Urinary bladder (tissue), 4 donors: ENCODE measurements at places on chromosomes 6 and 20. TPM values are rescaled to one million over a fixed set of nuclear protein-coding genes. Genes with fewer than 3 reads are reported as not detected.

GRCh38 chr6:154304191-154304590, 52.4 kb downstream of the IPCEF1 start:
- DNase-seq = no peak

GRCh38 chr6:8442150-8442549, 6.8 kb upstream of the SLC35B3 start:
- DNase-seq = no peak

GRCh38 chr20:22525069-22525820, 59.1 kb downstream of the FOXA2 start:
- DNase-seq = no peak

DNA sequence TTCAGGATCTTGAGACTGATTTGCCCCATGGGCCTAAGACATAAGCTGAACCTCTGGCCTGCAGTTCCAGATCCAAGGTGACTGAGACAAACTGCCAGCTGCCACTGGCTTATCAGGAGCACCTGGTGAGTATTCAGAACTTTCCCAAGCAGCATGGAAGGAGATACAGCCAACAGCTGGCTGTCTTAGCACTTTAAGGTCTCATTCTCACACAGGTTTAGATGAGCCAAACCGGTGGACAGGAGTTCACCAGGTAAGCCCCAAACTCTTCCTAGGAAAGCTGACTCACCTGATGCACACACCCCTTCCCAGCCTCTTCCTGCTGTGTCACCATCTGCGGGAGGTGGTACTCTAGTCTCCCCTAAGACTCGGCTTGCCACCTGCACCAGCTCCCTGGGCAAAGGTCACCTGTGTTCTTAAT, at the start of gene BANF2:
TSS of gene BANF2 (plus strand) at position 36 of the 421 bp plus-strand sequence. CDS start 25,060 bp downstream, outside the sequence.
- DNase-seq = no peak

- no peak for DNase-seq
Observed at GRCh38 chr6:40253420-40253819, 319.2 kb upstream of the MOCS1 start.

DNA sequence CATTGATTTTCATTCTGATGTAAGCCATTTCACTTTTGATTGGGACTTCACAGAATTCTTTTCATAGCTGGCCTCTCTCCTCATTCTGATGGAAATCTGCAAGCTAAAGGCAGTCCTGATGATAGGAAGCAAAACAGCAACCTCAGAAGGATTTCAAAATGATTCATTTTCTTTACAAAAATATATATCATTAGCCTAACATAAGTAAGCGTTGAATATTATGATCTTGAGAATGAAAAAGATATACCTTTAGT, 143.1 kb upstream of the GJE1 start:
- DNase-seq = no peak

DNA sequence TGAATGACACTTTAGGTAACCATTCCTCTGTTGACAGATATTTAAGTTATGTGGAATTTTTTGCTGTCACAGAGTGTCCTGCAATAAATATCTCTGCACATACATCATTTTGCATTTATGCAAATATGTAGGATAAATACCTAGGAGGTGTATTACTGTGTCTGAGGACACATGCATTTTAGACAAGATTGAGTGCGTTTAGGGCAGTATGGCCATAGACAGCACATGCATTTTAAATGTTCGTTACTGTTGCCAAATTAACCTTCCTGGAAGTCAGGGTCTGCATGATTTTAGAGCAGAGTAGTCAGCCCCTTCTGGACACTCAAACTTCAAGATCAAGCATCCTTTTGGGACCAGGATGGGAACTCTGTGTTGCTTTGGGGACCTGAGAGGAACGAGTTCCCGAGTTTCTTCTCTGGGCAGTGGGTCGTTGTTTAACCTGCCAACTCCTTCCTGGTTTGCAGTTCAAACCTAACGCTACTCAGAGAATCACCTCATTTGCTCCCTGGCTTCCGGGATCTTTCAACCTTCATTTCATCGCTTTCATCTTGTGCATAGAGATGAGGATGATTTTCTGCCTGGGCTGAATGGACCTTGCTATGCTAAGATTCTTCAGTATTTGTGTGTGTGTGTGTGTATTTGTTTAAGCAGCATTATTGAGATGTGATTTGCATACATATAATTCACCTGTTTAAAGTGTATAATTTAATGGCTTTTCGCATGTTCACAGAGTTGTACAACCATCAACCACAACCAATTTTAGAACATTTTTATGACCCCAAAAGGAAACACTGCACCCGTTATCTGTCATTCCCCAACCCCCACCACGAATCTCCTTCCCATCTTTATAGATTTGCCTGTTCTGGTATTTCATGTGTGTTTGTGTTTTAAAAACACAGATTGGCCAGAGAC, 9.8 kb downstream of the BCAS4 start:
- no peak for DNase-seq

DNA sequence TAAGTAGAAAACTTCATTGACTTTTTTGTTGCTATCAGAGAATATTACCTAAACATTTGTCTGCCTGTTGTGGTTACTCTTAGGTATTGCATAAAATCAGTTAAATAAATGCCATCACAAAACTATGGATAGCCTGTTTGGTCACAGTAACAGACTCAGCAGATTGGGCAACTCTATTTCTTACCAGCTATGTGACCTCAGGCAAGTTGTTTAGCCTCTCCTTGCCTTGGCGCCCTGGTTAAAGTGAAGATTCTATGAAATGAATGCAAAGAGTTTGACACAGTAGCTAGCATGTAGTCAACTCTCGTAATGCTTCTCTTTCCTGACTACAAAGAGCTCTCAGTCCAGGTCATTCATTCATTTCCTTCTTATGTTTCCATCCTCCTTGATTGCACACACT, 82.5 kb upstream of the ID4 start:
- DNase-seq = no peak

DNA sequence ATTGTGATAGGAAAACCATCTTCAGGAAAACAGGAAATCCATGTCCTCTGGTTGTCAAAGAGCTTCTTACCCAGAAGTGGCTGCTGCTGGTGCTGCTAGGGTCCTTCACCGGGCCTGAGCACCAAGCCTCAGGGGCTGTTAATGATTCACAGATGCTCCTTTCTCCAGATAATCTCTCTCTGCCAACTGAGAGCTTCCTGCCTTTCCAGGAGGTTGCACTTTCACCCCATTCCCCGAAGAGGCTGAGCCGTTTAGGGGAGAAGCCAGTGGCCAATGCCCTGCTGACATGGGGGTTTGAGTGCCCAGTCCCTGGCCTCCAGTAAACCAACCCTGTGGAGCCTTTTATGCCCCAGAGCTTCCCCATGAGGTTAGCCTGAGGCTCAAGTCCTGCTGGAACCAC, 122.4 kb downstream of the CBLN4 start:
- DNase-seq = no peak

DNA sequence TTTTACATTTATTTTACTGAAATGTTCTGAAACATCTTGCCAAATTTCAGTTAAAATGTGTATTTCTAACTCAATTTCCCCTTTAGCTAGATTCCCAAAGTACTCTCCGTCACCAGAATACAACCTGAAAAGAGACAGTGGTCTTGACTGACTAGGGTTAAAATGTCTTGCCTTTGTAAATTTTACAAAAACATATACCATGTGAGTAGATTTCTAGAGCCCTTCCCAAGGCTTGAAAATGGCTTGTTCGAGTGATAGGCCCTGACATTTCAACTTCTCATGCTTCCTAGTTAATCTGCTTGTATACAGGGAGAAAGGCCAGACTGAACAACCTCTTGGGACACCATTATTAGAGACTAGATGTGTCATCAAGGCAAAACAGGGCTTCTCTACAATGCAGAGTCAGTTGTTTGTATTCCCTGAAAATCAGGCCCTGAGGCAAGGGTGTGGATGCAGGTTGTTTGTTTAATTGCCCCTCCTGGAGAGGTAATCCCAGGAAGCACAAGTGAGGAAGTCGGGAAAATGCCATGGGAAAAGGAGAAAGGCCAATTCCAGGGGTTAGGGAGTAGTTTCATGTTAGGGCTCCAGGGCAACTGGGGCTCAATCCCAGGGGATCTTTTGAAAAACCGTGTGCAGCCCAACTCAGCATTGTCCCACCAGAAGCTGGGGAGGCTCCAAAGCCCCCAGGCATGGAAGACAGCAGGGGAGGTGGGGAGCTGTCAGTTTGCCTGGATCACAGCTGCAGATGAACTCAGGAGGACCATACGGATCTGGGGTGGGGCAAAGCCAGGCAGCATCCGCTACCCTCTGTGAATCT, 11.6 kb upstream of the TFB1M start:
- DNase-seq = no peak

DNA sequence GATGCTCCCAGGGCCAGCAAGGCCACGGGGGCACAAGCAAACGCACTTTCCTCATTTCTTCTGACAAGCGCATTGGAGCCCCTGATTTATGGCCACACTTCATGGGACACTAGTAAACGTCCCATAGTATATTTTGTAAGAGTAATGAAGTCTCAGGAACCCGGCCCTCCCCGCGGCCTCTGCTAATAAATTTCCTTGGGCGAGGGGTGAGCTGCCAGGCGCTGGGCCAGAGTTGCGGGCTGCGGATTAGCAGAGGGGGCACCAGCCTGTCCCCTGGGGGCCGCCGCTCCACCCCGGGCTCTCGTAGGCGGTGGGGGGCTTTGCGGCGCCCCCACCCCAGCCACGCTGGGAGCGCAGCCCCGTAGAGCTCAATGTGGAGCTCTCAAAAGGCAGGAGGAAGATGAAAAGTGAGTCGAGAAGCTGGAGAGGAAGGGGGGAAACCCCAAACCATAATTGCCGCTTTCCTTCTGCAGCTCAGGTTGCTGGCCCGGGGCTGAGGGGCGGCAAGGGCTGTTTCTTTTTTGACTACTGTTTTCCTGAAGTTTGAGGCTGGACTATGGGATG, 173.6 kb downstream of the CDC5L start:
- DNase-seq = no peak

DNA sequence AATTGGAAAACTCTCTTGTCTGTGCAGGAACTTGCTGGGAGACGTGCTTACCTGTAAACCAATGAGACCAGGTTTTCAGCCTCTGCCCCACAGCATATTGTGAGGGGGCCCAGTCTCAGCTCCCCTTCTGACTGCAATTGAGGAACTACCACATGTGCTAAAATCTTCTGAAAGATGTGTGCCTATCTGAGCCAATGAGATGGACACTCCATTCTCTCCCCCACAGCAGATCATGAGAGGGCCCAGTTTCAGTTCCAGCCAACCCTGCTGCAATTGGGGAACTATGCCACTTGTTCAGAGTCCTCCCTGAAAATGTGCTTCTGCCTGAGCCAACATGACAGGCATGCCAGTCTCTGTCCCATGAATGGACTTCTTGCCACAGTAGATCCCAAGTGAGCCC, 20.9 kb upstream of the PI3 start:
- no peak for DNase-seq

GRCh38 chr6:82419132-82419581, 55.5 kb downstream of the TPBG start:
- DNase-seq = no peak

DNA sequence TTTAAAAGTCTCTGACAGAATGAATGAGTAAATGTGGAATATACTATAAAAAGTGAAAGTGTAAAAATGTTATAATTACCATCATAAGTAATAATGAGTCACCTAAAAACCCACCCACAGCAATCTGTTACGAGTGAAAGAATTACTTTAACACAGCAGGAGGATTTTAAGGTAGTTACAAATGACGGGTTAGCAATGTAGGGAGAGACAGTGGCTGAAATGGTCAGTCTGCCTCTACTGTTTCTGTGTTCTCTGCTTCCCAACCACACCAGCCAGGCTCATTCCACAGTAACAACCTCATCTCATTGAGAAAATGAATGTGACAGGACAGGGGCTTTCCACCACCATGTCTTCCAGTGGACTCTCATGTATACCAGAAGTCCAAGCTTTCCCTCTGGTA, 124.4 kb upstream of the KCNK16 start:
- no peak for DNase-seq

GRCh38 chr20:21435576-21435975, 38.2 kb upstream of the NKX2-4 start:
- DNase-seq = no peak

DNA sequence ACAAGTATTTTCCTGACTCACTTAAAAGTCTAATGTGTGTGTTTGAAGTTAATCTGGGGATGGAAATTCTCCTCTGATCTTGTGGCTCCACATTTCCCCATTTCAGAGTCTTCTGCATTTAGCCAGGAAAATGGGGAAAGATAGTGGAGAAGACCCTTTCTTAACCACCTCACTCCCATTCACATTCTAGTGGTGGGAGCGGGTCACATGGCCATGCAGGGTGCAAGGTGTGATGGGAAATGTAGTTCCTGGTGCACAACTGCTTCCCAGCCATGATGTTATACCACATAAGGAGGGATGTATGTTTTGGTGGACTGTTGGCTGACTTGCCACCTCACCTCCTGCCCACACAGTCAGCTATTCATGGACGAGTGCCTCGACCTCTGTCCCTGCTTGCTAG, 61.8 kb downstream of the BANF2 start:
- no peak for DNase-seq

GRCh38 chr6:138972226-138972665, 15.8 kb downstream of the REPS1 start:
- no peak for DNase-seq

- DNase-seq = no peak
Observed at GRCh38 chr6:29685718-29686326, 4.9 kb upstream of the ZFP57 start.

DNA sequence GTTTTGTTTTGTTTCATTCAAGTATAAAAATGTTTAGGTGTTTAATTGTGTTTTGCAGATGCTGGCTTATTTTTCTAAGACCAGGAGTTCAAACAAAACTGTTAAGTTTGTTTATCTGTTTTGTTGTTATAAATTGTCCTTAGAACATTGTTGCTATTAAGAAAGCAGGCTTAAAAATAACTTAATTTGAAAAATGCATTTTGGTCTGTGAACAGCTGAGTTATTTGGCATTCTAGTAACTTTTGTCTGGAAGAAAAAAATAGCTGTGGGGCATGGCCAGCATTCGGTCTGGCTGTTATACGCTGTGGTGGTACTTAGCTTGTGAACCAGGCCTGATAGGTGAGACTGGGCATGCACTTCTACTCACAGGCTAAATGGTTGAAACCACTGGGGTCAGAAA, 37.8 kb downstream of the SLX4IP start:
- no peak for DNase-seq

DNA sequence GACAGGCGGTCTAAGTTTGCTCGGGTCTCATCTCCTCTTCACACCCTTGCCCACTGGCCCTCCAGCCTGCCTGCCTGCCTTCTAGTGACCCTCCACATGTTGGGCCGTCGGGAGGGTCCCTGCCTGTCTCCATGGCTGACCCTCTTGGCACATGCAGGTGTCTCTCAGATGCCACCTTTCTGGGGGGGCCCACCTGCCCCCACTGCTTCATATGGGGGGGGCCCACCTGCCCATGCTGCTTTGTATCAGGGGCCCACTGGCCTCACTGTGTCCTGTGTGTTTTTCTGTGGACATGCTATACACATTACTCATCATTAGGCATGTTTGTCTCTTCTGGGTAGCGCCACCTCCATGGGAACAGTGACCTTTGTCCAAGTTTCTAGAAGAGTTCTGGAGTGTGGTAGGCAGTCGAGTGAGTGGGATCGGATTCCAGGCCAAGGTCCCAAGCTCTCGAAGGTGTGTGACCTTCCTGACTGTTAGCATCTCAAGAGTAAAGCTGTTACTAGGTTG, 40.4 kb upstream of the KIF25 start:
- no peak for DNase-seq

SNX9 gene
- 36.0 TPM for total RNA-seq

OPRM1 gene
- total RNA-seq = 1.2 TPM

SLC22A7 gene
- not detected for total RNA-seq

GHRH gene
- not detected for total RNA-seq

FOXF2 gene
- 6.6 TPM for total RNA-seq

TMEM170B gene
- total RNA-seq = 11.2 TPM

SCP2D1 gene
- total RNA-seq = not detected

BTN1A1 gene
- total RNA-seq = 0.16 TPM

SLC35D3 gene
- total RNA-seq = 0.16 TPM
